Nephron progenitor cell (in vitro differentiated cells): ENCODE measurements at places on chromosomes 3 and 15.

DNA sequence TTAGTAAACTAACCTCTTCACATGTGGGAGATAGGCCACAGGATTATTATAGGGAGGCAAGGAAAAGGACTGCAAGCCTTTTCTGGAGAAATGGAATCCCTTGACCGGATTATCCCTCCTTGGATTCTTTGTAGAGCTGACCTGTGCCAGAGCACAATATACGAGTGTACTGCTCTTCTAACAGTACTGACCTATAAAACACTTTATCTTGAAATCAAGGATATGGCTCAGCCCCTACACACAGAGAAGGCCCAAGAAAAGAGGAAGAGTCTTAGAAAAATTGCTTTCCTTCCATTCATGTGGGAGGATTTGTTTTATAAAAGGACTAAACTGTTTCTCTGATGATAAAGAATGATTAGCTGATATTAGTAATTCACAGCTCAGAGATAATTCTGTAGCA lies 42.2 kb downstream of the DMXL2 start:
- no peak for DNase-seq

GRCh38 chr3:5767304-5767703 lies 579.8 kb downstream of the EDEM1 start:
- no peak for DNase-seq

- no peak for DNase-seq
Observed at GRCh38 chr15:66691727-66692126, 10.3 kb upstream of the SMAD6 start.

GRCh38 chr3:196150481-196150880 lies 60.7 kb downstream of the ZDHHC19 start:
- no peak for DNase-seq
